Mesothelial cell of epicardium (in vitro differentiated cells): ENCODE measurements at places on chromosomes 1 and 21. TPM values are rescaled to one million over a fixed set of nuclear protein-coding genes. Genes with fewer than 3 reads are reported as not detected.

- no peaks in the 10 kb centered on the region for H3K36me3 ChIP-seq
- no peak overlapping the region for H3K27ac ChIP-seq
- DNase-seq: no peak
- no peaks in the 10 kb centered on the region for H3K4me1 ChIP-seq
Measured at GRCh38 chr1:180141381-180141934, 13.2 kb upstream of the QSOX1 start.

The ATAD3A gene
- total RNA-seq: 31.8 to 35.4 TPM (median 35.3 TPM) in 3 replicates

The KIAA1614 gene
- total RNA-seq: 5.4 to 7.4 TPM (median 7.3 TPM) in 3 replicates

DNA sequence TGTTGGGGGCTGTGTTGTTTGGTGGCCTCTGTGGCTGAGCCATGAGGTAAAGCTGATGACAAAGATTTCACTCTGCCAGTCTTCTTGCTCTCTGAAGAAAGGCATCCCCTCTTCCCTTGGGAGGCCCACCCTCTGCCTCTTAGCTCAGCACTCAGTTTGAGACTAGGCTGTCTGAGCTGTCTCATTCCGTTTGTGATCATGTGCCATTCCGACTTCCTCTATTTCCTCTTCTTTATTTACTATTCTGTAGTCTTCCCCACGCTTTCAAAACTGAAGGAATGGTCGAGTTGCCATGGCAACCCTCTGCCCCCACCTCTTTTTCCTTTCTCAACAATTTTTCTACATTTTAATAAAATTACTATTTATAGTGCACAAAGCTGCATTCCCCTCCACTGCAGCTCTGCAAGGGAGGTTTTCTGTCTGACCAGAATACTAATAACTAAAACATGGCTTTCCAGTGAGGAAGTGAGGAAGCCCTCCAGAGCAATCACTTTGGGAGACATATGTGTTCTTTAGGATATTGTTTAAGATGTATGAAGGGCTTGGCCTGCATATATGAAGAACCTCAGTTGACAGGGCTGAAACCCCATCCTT, 30.8 kb downstream of the KCNA3 start:
- peaks cover 37% of the 10 kb centered on the region for H3K27me3 ChIP-seq
- no peak for DNase-seq
- no peaks in the 10 kb centered on the region for H3K36me3 ChIP-seq
- H3K4me1 ChIP-seq: no peaks in the 10 kb centered on the region
- H3K27ac ChIP-seq: no peak overlapping the region

DNA sequence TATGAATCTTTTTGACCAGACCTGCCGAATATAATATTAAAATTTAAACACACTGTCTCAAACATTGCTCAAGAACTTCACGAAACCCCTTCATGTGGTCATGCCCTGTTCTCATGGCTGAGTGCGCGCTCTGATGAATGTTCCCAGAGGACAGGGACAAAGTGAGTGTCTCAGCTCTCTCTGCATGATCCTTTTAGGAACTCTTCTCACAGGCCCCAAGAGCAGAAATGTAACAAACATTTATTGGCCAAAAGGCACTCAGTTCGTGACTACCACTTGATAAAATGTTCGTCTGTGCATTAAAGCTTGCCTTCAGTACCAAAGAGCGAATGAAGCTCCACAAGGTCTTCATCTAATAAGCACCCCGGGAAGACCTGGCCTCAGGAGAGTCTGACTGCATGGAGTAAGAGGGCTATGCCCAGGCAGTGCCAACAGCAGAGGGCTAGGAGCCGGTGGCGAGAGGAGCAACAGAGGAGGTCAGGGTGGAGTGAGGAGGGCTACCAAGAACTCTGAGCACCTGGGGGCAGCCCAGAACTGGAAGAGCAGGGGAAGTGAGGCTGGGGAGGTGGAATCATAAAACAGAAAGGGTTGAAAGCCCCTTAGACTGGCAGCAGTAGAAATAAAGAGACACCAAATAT, 171.1 kb downstream of the RHOU start:
- H3K27me3 ChIP-seq: no peaks in the 10 kb centered on the region
- H3K27ac ChIP-seq: no peak overlapping the region
- H3K4me1 ChIP-seq: peaks cover 53% of the 10 kb centered on the region
- H3K36me3 ChIP-seq: no peaks in the 10 kb centered on the region

The ATP5PF gene
- total RNA-seq: 101 to 109 TPM (median 105 TPM) in 3 replicates

- no peak for DNase-seq
- peaks cover 22% of the 10 kb centered on the region for H3K4me1 ChIP-seq
- H3K27me3 ChIP-seq: no peaks in the 10 kb centered on the region
- H3K36me3 ChIP-seq: no peaks in the 10 kb centered on the region
- H3K27ac ChIP-seq: no peak overlapping the region
Measured at GRCh38 chr1:65495137-65495536, 74.7 kb downstream of the LEPR start.
